ENCODE measurements at places on chromosomes 4 and X.
A peak's percentile ranks its signal among the peaks of the same experiment; 100 is the strongest.

- no peak for DNase-seq
- H3K4me1 ChIP-seq, result no peaks in the 10 kb centered on the region
- H3K36me3 ChIP-seq, result no peaks in the 10 kb centered on the region
- H3K4me3 ChIP-seq, result no peak overlapping the region
These were observed 285.6 kb downstream of the SHOX start for GRCh38 chrX:916230-916599.

DNA sequence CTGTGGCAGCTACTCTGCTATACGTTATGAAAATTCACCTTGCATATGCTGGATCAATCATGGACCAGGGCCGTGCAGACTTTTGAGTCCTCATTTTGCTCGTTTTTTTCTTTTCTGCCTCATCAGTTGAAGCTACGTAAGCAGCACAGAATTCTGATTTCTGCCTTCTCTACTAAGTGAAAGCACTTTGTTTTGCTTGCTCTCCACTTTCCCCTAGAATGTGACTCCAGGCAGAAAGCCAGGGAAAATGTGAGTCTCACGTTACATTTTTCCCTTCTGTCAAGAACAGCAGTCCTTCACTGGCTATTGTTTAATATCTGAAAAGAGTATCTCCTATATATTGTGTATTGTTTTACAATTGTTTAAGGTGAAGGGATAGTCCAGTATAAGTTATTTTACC is 1840.1 kb downstream of the PCDH7 start:
- DNase-seq, result no peak
- H3K36me3 ChIP-seq, result no peaks in the 10 kb centered on the region
- no peak overlapping the region for H3K27ac ChIP-seq
- H3K27me3 ChIP-seq, result no peaks in the 10 kb centered on the region

DNA sequence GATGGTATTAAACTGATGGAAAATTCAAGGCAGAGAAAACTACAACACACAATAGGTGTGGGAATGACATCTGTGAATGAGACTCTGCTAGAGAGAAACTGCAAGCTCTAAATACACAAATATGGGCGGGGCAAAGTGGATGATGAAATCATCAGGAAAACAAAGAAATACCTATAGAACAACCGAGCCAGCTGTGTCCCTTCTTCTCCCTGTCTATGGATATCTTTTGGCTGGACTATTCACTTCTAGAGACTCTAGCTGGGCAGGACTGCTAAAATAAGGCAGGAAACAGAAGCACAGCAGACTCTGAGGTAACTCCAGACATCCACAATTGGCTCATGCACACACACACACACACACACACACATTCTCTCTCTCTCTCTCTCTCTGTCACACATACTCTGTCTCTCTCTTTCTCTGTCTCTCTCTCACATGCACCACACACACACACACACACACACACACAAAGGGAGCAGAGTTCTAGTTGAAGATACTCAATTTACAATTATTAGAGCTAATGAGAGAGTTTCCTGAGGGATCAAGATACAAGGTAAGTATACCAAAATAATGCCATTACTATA is 27.2 kb upstream of the EDNRA start:
- H3K27ac ChIP-seq, result no peak overlapping the region
- no peak for DNase-seq
- peaks cover 1% of the 10 kb centered on the region for H3K27me3 ChIP-seq
- H3K36me3 ChIP-seq, result no peaks in the 10 kb centered on the region
- H3K4me1 ChIP-seq, result no peaks in the 10 kb centered on the region

GRCh38 chrX:105460376-105460775 is 239.9 kb upstream of the TEX13A start:
- no peak for DNase-seq
- no peaks in the 10 kb centered on the region for H3K27me3 ChIP-seq
- no peak overlapping the region for H3K27ac ChIP-seq

DNA sequence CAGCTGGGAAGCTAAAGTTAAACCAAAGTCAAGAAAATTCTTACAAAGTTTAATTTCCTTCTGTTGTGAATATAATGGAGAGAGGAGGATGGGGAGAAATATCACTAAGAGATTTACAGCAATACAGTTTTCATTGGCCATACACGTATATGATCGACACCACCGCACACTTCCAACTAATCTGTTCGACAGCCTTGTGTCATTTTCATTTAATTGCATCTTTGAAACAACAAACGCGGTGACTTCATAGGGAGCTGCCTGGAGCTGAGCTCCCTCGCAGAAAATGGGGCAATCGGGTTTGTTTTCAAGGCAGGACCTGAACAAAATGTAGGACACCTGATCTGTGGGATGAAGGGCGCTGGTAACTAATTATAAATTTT is 1.3 kb downstream of the PTPN13 start:
- no peak overlapping the region for H3K27ac ChIP-seq
- no peak for DNase-seq
- peaks cover 48% of the 10 kb centered on the region for H3K27me3 ChIP-seq
- H3K36me3 ChIP-seq, result no peaks in the 10 kb centered on the region
- H3K4me1 ChIP-seq, result peaks cover 14% of the 10 kb centered on the region

GRCh38 chr4:53497487-53498244 is 93.6 kb downstream of the LNX1 start:
- H3K4me1 ChIP-seq, result no peaks in the 10 kb centered on the region
- no peaks in the 10 kb centered on the region for H3K27me3 ChIP-seq
- no peak overlapping the region for H3K4me3 ChIP-seq
- DNase-seq, result no peak

- no peak overlapping the region for H3K4me3 ChIP-seq
- no peaks in the 10 kb centered on the region for H3K36me3 ChIP-seq
- peak overlapping the region; percentile 40 for H3K27ac ChIP-seq
These were observed 58.4 kb upstream of the STS start for GRCh38 chrX:7088968-7089615.

DNA sequence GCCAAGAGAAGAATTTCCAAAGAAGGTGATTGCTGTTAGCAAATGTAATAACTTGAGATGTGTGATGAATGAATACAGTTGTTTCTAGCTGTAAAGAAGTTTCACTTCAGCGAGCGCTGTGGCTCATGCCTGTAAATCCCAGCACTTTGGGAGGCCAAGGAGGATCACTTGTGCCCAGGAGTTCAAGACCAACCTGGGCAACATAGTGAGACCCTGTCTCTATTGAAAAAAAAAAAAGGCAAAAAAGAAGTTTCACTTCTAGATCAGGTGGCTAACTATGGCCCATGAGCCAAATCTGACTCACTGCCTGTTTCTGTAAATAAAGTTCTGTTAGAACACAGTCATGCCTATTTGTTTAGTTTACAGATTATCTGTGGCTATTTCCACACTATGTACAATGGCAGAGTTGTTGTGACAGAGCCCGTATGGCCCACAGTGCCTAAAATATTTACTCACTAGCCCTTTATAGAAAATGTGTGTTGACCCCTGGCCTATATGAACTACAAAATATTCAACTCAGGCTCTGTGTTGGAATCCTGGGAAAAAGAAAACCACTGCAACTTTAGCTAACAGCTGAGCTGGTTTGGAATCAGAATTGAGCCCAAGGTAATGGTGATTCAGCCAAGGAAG is 54.1 kb upstream of the PRPS1 start:
- no peak overlapping the region for H3K27ac ChIP-seq
- no peaks in the 10 kb centered on the region for H3K4me1 ChIP-seq
- DNase-seq, result no peak

DNA sequence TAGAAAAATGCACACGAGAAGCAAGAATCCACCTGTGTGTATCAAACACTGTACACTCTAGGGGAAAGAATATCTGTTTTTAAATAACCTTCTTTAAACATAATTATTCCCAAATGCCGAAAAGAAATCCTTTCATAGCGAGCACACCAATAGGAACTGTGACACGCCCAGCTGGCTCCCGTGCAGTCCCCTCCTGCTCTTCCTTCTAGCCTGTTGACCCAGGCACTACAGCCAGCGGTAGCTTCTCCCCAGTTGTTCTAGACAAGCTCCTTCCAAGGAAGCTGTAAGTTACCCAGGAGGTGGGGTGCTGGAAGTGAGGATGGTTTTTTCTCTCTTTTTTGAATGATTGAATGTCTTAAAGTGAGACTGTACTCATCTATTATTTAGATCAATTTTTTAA is 19.5 kb upstream of the NOCT start:
- H3K27me3 ChIP-seq, result no peaks in the 10 kb centered on the region
- H3K4me1 ChIP-seq, result no peaks in the 10 kb centered on the region
- DNase-seq, result no peak
- no peaks in the 10 kb centered on the region for H3K36me3 ChIP-seq
- H3K4me3 ChIP-seq, result no peak overlapping the region

GRCh38 chrX:31147175-31147574 is 75.3 kb upstream of the FTHL17 start:
- no peak overlapping the region for H3K4me3 ChIP-seq
- no peaks in the 10 kb centered on the region for H3K27me3 ChIP-seq

- H3K4me3 ChIP-seq, result no peak overlapping the region
- no peak for DNase-seq
- H3K36me3 ChIP-seq, result no peaks in the 10 kb centered on the region
- H3K27me3 ChIP-seq, result peaks cover 8% of the 10 kb centered on the region
- no peak overlapping the region for H3K27ac ChIP-seq
These were observed 106.5 kb downstream of the NHSL2 start for GRCh38 chrX:72016881-72017783.

DNA sequence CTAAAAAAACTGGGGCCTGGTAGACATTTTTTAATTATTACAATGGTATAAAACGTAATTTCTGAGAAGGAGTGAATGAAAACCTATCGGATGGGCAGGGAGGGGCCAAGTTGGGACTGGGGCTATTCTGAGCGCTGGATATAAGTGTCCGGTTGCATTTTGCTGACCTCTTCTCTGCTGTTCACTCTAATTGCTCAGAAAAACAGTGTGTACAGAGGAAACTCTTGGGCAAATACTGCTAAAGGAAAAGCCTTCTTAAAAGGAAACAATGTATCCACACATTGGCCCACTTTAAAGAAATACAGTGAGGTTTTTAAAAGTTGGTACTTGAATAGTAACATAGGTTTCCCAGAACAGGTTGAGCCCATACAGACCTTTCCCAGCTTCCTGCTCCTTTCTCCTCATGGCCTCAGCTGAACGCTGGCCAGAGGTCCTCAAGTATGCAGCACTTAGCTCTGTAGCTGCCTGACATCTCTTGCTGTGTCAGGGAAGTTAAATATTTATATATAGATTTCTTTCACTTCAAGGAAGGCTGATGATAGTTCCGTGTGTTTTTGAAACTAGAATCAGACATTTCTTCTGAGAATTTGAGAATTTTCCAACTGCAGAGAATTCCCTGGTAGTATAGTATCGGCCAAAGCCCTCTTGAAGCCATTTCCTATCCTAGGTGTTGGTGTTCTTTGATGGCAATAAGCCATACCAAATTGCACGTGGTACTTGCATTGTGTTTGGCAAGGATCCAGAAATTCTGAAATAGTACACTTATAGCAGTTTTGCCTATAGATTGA is 97.1 kb upstream of the SLC4A4 start:
- H3K4me3 ChIP-seq, result no peak overlapping the region
- H3K27me3 ChIP-seq, result no peaks in the 10 kb centered on the region
- no peak overlapping the region for H3K27ac ChIP-seq
- H3K36me3 ChIP-seq, result no peaks in the 10 kb centered on the region
- DNase-seq, result no peak
- no peaks in the 10 kb centered on the region for H3K4me1 ChIP-seq

- peak; percentile 29 for DNase-seq
- H3K27ac ChIP-seq, result no peak overlapping the region
- H3K4me3 ChIP-seq, result no peak overlapping the region
- H3K27me3 ChIP-seq, result no peaks in the 10 kb centered on the region
- H3K36me3 ChIP-seq, result no peaks in the 10 kb centered on the region
These were observed 17.1 kb downstream of the USP46 start for GRCh38 chr4:52641854-52642563.

DNA sequence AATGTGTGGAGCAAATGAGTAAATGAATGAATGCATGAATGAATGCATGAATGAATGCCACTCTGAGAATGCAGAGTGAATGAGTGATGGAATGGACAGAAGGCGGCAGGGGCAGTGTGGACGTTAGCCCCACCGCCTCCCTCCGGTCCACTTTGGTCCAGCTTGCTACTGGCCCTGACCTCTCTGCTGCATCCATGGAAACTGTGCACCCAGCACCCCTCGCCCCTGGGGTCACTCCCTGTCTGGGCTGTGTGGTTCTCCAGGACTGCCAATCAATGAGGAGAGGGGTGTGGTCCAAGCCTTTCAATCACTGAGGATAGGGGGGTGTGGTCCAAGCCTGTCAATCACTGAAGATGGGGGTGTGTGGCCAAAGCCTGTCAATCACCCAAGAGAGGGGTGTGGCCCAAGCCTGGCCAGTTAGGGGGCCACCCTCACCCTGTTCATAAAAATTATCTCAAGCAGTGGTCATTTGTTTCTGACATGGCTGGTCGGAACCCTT is 39.2 kb upstream of the ASMTL start:
- H3K27ac ChIP-seq, result no peak overlapping the region
- no peaks in the 10 kb centered on the region for H3K27me3 ChIP-seq
- no peak overlapping the region for H3K4me3 ChIP-seq
- DNase-seq, result peak; percentile 83
- peaks cover 18% of the 10 kb centered on the region for H3K36me3 ChIP-seq

Measured in activated naive CD4-positive, alpha-beta T cell treated with anti-CD3 and anti-CD28 coated beads for 36 hours (primary cell).